CD4-positive, alpha-beta T cell treated with Interleukin-6 at 100 ng/mL for 8 hours (primary cell): ENCODE measurements at places on chromosomes 6 and 20.

GRCh38 chr6:167047554-167047953 is 48.4 kb downstream of the CEP43 start:
- peak; percentile 57 for DNase-seq

DNA sequence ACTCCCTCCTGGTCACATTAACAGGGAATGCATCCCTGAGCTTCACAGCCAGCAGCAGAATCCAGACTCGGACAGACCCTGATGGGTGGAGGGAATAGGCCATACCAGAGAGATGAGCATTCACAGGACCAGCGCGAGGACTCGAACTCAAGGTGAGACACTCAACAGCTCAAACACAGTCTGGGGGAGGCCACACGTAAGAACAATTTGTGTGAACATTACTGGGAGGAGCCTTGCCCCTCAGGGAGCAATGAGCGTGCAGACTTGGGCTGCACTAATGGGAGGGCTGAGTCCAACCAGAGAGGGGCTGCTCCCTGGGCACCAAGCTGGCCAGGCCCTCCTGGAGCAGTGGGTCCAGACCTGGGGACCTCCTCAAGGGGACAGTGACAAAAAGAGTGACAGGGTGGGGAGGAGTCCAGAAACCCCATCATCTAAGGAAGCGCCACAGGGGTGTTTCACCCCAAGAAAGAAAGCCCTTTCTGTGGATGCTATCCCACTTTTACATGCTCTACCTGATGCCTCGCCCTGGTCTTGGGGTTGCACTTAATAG is 118.4 kb downstream of the MRPL14 start:
- no peak for DNase-seq

DNA sequence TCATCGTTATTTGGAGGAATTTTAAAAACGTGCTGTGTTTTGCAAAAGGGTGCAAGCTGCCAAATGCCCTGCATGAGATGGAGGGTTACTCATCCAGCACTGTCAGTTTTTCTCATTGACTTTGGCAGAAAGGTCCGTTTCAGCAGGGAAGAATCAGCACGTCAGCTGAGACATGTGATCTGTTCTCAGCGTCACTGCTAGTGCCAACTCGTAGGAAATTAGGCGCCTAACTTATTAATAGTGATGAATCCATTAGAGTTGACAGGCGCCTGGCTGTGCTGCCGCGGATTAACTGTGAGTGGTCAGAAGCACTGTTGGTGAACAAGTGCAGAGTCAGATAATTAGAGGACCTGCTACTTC is 175.5 kb upstream of the FOXQ1 start:
- DNase-seq, result no peak

- DNase-seq, result no peak
Observed at GRCh38 chr20:4247898-4248858, 232.8 kb upstream of the RNF24 start.

GRCh38 chr6:113936093-113936934 is 34.6 kb downstream of the HDAC2 start:
- DNase-seq, result peak; percentile 27
